ENCODE measurements at places on chromosomes 13 and 19. TPM values are rescaled to one million over a fixed set of nuclear protein-coding genes. Genes with fewer than 3 reads are reported as not detected.

DNA sequence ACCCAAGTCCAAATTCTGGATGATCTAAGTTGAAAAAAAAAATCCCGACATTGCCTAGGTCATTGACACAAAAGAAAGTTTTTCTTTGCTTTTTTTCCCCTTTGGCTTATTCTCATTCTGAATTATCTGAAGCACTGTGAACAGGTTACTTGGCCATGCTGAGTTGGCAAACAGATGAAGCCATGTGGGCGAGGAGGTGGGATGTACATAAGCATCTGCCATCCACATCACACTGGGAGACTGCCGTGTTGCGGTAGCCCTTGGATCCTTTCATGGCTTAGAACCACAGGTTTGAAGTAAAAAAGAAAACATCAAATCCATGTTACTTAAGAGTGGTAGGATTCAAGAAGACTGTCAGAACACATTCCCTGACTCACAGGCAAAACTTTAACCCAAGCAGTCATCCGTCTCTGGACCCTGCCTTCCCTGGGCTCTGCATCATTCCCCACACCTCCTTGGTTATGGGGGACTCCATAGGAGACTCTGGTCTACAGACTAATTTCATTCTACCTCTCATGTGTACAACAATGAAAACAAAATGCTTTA lies 242.5 kb upstream of the SERP2 start:
- no peak for DNase-seq

- no peak for DNase-seq
These were observed 167.2 kb downstream of the FGF14 start for GRCh38 chr13:102234618-102235017.

Gene GIPR
- 2.0 TPM for total RNA-seq

GRCh38 chr19:35869327-35870123 lies 1.2 kb downstream of the APLP1 start:
- DNase-seq = no peak

- no peak for DNase-seq
These were observed 781.0 kb upstream of the ARGLU1 start for GRCh38 chr13:107348925-107349324.

DNA sequence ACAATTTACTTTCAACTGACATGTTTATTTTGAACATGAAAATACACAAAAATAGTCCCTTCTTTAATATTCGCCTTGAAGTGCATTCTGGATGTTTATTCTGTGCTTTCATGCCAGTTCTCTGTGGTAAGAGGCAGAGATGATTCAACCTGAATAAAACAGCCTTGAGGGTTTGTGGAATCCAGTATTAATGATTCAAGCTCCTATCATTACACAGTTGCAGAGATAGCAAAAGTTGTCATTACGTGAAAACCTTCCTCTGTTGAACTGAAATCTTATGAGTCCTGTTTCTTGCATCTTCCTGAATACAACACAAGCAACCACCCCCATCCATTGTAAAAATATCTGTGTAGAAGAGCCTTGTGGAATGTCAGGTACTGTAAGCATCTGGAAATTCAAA lies 142.3 kb upstream of the HTR2A start:
- DNase-seq = no peak

Gene KLK13
- 17.1 TPM for total RNA-seq

GRCh38 chr13:82772816-82773215 lies 1109.5 kb downstream of the SLITRK1 start:
- DNase-seq = no peak

GRCh38 chr13:102344410-102344809 lies 57.4 kb downstream of the FGF14 start:
- no peak for DNase-seq

DNA sequence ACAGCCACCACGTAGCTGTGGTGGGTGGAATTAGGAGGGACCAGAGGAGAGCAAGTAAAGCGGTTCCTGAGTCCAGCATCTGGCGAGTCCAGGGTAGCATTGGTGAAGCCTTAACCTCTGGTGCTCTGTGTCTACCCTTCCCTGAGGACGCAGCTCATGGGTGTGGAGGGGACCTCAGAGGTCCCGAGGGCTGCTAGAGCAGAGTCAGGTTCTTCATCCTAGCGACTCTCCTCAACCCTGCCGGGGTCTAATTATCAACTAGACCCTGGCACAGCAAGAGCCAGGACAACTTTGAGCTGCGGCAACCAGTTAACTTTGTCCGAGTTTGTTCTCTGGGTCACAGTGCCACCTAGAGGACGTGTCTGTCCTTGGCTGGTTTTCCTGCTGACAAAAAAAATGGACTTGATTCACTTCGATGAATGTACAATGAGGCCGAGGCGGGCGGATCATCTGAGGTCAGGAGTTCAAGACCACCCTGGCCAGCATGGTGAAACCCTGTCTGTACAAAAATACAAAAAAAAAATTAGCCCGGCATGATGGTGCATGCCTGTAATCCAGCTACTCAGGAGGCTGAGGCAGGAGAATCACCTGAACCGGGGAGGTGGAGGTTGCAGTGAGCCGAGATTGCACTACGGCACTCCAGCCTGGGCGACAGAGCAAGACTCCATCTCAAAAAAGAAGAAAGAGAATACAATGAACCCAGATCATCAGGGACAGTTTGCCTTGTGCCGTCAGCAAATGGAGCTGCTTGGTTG lies 25.0 kb downstream of the TSSK6 start:
- DNase-seq = no peak

DNA sequence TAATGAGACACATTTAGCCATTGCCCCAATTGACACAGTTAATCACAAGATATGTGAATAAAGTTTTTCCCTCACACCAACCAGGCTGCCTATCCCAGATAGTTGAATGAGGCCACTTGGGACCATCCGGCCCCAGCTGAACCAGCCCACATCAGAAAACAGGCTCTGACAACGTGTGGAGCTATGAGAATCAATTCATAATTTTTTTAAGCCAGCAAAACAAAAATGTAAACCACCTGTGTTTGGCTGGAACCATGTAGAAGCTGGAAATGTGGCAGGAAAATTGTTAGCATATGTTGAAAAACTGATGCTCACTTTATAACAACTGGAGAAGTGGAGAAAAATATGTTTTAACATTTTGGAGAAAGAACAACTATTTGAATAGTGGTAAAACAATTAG lies 1161.3 kb downstream of the SLITRK1 start:
- no peak for DNase-seq

DNA sequence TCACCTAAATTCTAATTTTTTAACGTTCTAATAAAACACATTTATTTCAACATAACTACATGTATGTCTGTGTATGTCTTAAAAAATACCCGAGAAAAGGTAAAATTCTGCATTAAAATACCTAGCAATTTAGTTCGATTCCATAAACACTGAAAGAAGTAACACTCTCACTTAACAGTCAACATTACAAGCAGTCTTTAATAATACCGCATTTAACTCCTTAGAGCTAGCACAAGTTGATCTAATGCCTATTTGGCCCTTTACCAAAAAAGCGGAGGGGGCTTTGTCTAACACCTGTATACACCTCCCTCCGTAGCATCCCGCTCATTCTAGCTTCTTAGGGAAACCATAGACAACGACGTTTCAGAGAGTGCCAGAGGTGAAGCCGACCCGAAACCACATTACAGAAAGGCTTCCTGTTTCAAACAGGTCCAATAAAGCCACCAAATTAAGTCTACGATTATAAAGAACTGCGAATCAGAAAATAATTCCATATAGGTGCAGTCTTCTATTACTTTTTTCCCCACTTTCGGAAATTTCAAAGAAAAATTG lies 1.2 kb downstream of the SPART start:
- DNase-seq = no peak

Gene TRPM4
- total RNA-seq = 45.2 TPM

Gene SIGLEC14
- not detected for total RNA-seq

GRCh38 chr13:48265217-48265815 lies 32.3 kb downstream of the ITM2B start:
- no peak for DNase-seq

Gene ZNF583
- total RNA-seq = 1.9 TPM

- DNase-seq = no peak
These were observed 17.7 kb upstream of the OVOL3 start for GRCh38 chr19:36093146-36093662.

DNA sequence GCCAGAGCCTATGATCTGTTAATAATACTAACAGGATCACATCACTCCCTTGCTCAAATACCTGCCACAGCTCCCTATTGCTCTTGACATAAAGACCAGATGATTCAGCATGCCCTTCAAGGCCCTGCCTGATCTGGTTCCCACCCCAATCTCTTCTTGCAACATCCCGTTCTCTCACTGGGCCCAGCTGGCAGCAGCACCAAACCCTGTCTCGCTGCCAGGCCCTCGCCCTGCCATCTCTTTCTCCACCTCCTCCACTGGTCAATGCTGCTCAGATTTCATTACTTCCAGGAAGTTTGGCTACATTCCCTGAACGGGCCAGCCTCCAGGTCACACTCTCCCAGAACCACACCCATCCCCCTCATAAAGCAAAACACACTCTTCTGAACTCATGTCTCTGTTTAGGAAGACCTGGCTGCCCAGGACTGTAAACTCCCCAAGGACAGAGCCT lies 8.6 kb upstream of the BCAT2 start:
- peak; percentile 96 for DNase-seq

DNA sequence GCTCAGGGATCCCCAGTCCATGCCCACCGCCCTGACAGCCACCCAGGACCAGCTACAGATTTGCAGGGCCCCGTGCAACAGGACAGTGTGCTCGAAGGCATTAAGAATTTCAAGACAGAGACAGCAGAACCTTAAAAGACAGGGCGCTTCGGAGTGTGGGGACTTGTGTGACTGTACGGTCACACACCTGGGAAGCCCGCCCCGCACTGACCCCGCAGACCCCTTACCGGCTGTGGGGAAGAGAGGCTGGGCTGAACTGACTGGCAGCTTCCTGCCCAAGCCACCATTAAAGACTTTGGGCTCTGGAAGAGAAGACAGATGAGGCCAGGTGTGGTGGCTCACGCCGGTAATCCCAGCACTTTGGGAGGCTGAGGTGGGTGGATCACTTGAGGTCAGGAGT lies 14.4 kb downstream of the STAP2 start:
- no peak for DNase-seq

DNA sequence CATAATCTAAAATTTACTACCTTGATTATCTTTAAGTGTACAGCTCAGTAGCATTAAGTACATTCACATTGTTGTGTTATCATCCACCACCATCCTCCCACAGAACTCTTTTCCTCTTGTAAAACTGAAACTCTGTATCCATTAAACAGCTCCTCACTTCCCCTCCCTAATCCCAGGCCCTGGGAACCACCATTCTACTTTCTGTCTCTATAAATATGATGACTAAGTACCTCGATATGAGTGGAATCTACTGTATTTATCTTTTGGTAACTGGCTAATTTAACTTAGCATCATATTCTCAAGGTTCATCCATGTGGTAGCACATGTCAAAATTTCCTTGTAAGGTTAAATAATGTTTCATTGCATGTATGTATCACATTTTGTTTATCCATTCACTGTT lies 49.0 kb upstream of the POMP start:
- DNase-seq = no peak

All from suprapubic skin (tissue), 4 donors.